Hippocampal formation (tissue), 2 donors: ENCODE measurements at places on chromosomes 7 and 10.

GRCh38 chr10:102813734-102814452, 23.3 kb downstream of the CYP17A1 start:
- DNase-seq, result no peak

DNA sequence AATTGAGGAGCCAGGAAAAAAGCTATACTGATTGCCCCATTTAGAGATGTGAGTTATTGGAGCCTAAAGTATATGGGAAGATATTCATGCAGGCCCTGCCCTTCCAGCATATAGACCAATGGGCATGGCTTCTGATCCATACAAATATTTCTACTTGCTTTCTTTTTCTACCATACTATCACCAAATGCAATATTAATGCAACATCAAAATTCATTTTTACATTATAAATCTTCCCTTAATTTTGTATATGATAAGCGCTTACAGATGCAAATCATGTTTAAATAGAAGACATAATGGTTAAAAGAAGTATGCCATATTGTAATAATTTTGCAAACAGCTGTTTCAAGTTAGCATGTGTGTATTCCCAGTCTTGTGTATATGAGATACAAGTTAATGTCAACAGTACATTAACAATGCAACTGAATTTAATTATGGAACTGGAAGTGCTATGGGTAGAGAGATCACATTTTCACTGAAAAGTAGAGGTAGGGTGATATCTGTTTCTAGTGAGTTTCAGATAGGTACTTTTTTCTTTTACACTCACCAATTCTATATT, 24.6 kb upstream of the WNT16 start:
- DNase-seq, result no peak

DNA sequence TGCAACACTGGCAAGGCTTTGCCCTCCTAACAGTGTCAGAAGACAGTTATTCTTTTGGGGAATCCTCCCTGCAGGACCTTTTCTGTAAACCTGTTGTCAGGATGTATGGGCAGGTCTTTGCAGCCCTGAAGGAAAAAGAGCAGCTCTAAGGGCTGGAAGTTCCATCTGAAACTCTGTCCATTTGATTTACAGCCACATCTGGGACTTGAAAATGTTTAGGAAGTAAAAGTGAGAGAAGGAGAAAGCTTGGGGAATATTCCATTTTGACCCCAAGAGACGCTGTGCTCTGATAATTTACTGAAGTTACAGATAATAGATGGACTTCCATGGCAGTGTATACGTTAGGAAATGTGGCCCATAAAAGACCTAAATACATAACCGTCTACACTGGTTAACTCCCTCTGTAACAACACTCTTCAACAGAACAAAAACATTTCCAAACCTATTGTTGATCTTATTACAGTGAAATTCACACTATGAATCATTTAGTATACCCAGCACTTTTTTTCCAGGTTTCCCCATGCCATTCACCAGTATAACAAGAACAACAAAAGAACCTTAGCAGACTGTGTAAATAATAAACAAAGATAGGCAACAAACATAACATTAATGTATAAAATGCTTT, 89.1 kb downstream of the KIAA1549 start:
- DNase-seq, result no peak

- DNase-seq, result no peak
Observed at GRCh38 chr10:101453791-101454718, 100.1 kb downstream of the BTRC start.

GRCh38 chr10:14476641-14477407, 146.1 kb upstream of the FRMD4A start:
- DNase-seq, result no peak

DNA sequence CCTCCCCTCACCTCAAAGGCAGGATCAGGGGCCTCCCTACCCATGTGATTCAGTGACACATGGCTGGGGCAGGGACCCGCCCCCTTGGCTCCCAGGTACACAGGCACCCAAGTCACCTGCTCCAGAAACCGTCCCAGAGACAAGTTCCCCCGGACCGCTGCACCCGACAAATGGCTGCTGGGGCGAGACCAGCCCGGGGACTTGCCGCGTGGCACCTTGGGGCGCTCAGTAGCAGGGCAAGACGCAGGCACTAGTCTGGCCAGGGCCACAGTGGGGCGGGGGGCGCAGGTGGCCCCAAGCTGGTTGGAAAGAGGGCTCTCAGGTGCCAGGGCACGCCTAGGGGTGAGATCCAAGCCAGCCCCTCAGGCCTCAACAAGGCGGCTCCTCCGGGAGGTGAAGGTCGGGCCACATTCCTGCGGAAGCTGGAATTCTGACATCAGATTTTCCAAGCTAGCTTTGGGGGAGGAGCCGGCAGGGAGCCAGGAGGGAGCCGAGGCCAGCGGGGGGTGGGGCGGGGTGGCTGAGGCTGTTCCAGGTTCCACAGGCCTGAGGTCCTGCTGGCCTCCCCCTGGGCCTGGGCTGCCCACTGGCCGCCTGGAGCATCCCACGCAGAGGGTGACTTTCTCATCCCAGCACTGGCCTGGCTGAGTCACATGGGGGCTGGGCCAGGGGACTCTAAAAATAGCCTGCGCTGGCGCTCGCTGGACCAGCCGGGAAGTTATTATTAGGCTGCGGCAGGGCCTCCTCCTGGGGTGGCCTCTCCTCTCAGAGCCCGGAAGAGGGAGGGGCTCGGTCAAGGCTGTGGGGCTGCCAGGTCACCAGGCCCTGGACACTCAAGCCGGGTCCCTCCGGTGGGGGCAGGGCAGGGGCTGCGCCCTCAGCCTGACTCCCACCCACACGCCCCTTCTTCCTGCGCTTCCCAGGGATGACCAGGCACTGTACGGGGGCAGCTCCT, 20.5 kb upstream of the INPP5A start:
- DNase-seq, result peak; percentile 53
